ENCODE measurements at places on chromosomes 4 and X. TPM values are rescaled to one million over a fixed set of nuclear protein-coding genes. Genes with fewer than 3 reads are reported as not detected.

NEUROG2 gene
- total RNA-seq: not detected

TRIM61 gene
- 1.0 TPM for total RNA-seq

MAGEC1 gene
- not detected for total RNA-seq

MAP9 gene
- total RNA-seq: 8.3 TPM

FOXP3 gene
- 23.1 TPM for total RNA-seq

All from activated CD4-positive, alpha-beta memory T cell treated with anti-CD3 and anti-CD28 coated beads for 36 hours (primary cell).